ENCODE measurements at places on chromosomes 5 and 9.

- no peak for DNase-seq
Measured at GRCh38 chr5:180305481-180305880, 13.6 kb upstream of the MAPK9 start.

DNA sequence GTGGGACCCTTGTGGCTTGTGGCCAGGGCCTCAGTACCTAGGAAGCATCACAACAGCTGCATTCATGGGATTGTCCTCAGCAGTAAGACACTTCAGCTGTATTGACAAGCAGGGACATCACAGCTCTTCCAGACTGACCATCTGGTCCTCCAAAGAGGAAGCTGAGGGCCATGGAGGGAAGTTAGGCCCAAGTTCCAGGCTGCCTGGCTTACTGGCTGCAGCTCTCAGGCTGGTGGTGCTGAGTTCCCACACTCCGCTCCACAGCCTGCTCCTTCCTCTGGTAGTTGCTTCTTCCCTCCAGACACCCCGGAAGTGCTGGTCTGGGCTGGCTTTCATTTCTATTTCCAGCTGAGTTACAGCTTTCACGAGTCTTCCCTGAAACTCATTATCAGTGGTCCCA lies 5.7 kb upstream of the STING1 start:
- DNase-seq = no peak

- no peak for DNase-seq
Measured at GRCh38 chr9:134575901-134576176, 65.8 kb upstream of the COL5A1 start.

DNA sequence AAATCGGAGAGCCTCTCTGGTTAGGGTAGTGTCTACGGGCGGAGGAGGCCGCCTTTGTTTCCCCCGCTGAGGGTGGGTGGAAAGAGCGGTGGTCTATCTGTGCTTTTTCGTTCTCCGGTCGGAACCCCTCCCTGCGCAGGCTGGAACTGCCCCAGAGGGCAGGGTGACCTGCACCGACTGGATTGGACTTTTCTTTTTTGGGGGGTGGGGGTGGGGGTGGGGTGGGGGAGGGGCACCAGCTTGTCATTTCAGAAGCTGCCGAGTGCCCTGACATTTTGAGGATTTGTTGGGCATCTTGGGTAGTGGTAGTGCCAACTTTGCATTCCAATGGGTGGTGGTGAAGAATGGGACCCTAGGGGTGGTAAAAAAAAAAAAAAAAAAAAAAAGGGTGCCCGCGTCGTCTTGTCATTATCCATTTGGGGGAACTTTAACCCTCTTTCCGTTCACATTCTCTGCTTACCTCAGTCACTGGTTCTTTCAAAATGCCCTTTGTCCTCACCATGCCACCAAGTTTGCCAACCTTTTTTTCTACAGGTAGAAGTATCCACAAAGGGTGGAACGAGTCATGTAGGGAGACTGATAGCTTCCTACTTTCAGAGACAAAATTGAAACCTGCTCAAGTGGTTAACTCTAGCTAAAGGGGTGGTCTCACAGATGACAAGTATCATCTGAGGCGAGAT lies 1.3 kb downstream of the UBE2R2 start:
- no peak for DNase-seq

DNA sequence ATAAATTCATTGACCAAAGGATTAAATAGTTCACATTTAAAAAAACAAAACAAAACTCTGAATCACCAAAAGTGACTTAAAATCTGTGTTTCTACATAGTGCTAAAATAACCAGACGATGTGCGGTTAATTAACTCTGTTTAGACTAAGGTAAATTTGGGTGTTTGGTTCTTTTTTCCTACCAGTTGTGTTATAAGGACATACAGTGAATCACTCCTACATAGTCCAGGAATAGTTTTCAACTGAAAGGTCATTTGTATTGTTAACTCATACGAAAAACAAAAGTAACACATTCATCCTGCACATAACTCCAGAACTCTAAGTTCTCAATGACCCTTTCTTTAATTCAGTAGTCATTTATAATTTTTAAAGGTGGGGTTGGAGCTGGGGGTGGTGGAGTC lies 203.7 kb downstream of the GLIS3 start:
- no peak for DNase-seq

DNA sequence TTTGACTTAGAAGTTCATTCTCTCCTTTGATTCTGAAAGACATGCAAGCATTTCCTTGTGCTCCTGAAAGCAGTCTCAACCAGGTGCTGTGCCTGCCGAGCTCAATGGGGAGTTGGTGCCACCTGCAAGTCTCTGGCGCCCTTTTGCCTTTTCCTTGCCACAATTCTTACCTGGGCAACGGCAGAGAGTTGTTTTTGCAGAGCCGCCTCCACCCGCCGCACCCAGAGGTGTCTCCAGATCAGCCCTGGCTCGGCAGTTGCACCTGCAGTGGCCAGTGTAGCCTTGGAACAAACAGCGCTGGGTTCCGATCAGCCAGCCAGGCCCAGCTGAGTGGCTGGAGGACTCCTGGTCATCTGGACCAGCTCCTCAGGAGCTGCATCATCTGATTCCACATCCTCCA lies 262.9 kb downstream of the IRX2 start:
- no peak for DNase-seq

GRCh38 chr5:121795511-121795910 lies 56.2 kb upstream of the FTMT start:
- no peak for DNase-seq

GRCh38 chr5:154288145-154288544 lies 97.6 kb downstream of the GALNT10 start:
- no peak for DNase-seq

DNA sequence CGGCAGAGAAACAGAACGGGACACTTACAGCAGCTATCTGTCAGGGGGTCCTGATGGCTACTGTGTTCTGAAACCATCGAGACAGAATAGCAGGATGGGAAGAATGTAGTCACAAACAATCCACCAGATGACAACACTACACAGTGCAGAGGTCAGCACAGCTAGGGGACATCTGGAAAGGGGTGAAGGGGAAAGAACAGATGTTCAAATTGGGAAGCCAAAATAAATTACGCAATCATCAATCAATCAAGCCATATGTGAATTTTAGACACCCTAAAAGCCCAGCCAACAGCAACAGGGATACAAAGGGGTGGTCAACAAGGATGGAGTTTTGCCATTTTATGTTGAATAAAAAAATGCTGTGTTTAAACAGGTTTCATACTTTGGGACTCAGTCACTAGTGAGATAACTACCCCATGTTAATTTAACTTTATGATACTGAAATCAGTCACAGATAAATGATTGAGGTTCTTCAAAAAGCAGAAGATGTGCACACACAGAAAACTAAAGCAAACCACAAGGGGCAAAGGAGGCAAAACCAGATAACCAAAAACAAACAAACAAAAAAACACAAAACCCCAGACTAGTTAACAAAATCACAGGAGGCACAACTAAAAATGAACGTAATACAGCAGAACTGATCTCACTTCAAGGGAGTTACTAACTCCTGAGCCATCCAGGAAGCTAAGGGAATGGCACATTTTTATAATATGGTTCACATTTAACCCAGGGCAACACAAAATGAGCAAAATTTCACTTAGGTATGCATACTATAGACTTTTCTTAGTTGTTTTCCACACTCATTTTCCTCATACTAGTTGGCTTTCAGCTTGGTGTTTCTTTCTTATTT lies 65.9 kb downstream of the HABP4 start:
- no peak for DNase-seq

DNA sequence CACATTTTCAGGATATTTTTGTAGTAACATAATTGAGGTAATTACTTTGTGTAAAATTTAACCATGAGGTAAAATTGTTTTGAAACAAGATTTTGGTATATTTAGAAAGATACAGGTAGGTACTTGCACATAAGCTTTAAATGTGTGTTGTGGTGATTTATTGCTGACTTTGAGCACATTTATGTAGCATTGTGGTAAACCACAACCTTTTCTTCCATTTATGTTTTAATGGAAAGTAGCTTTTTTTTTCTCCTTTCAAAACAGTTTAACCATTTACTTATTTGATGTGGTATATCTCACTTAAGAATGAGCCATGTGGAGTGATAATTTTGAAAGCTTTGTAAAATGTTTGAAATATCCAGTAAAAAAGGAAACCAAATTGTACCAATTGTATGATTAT lies 35.6 kb downstream of the FCHO2 start:
- no peak for DNase-seq

GRCh38 chr5:72152545-72152944 lies 45.3 kb downstream of the MAP1B start:
- no peak for DNase-seq

DNA sequence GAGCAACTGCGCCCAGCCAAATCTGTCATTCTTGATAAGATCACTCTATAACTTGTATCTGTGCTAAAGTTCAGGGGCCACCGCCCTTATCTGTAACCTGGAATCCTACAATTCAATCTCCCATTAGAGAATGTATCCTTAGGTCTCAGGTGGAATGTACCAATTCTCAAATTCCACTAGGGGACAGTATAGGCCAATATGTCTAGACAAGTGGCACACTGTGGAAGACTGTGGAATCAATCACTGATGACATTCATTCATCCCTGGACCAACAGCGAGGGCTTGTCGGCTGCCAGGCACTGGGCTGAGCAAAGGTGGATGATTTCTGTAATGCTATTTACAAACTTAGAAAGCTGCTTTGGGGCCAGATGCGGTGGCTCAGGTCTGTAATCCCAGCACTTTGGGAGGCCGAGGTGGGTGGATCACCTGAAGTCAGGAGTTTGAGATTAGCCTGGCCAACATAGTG lies 28.7 kb upstream of the MEGF9 start:
- no peak for DNase-seq

- DNase-seq = no peak
Measured at GRCh38 chr9:103261951-103262350, 266.8 kb downstream of the CYLC2 start.

DNA sequence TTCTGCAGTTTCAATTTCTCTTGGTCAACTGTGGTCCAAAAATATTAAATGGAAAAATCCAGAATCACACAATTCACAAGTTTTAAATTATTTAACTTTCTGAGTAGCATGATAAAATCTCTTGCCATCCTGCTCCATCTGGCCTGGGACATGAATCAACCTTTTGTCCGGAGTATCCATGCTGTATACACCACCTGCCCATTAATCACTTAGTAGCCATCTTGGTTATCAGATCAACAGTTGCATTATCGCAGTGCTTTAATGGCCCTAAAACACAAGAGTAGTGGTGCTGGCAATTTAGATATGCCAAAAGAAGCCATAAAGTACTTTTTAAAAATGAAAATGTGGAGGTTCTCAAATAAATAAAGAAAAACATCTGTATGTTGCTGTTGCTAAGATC lies 25.3 kb downstream of the EFCAB9 start:
- no peak for DNase-seq

DNA sequence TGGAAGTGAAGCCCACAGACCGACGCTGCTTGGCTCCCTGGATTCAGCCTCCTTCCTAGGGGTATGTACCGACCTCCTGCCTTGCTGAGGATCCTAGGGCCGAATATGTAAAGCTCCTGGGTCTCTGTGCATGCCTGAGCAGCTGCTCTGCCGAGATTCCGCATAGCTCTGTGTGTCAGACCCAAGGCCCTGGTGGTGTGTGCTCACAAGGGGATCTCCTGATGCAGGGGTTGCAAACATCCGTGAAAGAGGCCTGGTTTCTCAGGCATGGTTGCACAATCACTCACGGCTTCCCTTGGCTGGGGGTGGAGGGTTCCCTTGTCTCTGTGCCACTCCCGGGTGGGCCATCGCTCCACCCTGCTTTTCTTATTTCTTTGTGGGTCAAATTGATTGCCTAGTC lies 19.9 kb upstream of the SVEP1 start:
- DNase-seq = no peak

DNA sequence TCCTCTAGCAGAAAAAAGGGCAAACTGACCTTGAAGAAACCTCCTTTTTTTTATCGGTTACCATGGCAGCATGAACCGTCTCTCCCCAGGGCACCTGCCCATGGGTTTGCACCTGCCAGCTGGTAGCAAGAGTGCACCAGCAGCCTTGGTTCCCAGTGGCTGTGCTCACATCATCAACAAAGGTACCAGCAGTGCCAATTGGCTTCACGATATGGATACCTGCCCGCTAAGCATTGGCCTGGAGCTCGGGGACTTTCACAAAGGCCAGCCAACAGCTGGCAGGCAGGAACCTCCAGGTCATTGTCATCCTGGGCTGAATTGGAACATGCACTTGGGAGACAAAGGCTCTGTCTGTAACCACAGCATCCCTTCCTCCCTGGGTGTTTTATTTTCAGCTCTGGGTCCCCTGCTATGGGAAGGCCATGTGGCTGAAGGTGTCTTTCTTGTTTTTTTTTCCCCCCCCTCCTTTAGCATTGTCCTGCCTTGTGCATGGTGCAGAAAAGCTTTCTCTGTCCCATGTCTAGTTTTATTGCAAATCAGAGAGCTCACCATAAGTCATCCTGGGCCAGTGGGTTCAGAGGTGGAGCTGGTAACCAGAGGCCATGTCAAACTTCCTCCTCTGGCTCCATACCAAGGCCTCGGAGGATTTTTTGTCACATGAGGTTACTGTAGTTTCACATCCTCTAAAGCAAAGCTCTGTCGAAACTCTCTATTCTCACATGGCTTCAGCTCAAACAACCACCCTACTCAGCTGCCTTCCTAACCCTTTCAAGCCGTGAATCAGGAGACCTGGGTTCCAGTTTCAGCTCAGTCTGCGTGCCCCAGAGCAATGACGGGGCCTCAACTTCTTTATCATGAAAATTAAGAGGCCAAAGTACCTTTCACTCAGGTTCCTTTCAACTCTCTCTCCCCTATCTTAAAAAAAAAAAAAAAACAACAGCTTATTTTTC lies 145.5 kb upstream of the MAP3K1 start:
- DNase-seq = peak; percentile 4

DNA sequence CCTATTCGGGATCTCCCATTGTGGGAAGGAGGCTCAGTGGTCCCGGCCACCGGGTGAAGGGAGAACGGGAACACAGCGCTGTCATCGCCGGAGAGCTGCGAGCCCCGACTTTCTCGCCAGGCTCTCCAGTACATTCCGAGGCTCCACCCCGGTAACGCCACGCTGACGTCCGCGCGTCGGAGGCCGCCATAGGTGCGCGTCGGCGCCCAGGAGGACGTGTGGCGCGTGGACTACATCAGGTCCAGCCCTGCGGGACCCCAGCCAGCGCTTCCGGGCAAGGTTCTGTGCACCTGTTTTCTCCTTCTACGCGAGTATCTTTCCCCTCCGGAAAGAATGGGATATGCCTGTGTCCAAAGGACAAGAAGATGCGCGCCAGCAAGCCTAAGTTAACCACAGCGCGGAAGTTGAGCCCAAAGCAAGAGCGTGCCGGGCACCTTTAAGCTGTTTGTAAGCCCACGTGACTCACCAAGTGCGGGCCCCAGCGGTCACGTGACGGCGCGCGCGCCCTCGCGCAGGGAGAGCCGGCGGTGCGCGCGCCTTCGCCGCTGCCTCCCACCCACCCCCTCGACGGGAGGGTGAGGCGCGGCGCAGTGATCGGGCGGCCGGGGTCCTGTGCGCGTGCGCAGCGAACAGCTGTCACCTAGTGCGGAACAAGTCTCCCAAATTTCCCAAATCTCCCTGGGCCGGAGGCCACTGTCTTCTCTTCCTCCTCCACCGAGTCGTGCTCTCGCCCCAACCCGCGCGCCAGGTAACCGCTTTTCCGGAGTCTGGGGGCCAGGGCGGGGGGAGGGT lies at the start of gene KDM4C:
KDM4C (plus strand) TSS at position 518 of the 792 bp plus-strand sequence. CDS start 35,016 bp downstream, outside the sequence.
- DNase-seq = peak; percentile 89

DNA sequence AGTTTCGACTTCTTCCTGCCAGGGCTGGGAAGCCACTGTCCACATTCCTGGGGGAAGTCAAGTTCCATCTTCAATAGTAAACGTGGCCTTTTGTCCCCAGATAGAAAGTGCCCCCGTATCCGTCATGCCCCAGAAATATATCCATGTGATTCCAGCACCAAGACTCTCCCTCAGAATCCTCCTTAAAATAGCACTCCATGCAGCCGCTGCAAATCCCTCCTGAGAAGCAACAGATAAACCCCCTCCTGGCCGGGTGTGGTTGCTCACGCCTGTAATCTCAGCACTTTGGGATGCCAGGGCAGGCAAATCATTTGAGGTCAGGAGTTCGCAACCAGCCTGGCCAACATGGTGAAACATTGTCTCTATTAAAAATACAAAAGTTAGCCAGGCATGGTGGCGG lies 126.1 kb downstream of the OLFM1 start:
- DNase-seq = no peak

Data from stimulated activated CD8-positive, alpha-beta memory T cell treated with anti-CD3 and anti-CD28 coated beads, Interleukin-4, amount 100 ng/mL, for 4 hours (primary cell).